ENCODE measurements at places on chromosomes 6 and 20. TPM values are rescaled to one million over a fixed set of nuclear protein-coding genes. Genes with fewer than 3 reads are reported as not detected.
A peak's percentile ranks its signal among the peaks of the same experiment; 100 is the strongest.

DNA sequence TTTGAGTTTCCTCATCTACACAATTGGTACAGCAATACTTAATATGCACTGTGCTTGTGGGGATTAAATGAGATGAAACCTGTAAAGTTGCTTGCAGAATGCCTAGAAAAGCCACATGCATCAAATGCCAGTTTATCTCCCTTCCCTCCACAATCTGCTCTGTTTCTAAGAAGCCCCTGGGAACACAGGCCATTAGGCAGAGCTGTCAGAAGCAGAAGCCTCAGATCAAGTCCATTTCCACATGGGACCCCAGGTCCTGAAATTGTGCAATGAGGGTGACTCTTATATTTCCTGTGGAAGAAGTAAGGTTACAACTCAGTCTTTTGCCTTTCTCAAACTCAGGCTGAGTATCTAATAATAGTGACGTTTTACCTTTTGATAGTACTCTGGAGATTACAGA lies 737.4 kb downstream of the KIF16B start:
- DNase-seq, result no peak

- no peak for DNase-seq
Observed at GRCh38 chr6:106084106-106084988, 1.8 kb upstream of the PRDM1 start.

- no peak for DNase-seq
Observed at GRCh38 chr6:125550892-125551291, 198.5 kb upstream of the HEY2 start.

GRCh38 chr20:57396984-57397692 lies 5.9 kb downstream of the RBM38 start:
- no peak for DNase-seq

- DNase-seq, result no peak
Observed at GRCh38 chr6:138145402-138145801, 16.3 kb upstream of the ARFGEF3 start.

- DNase-seq, result no peak
Observed at GRCh38 chr6:113187661-113188060, 669.5 kb upstream of the MARCKS start.

- DNase-seq, result no peak
Observed at GRCh38 chr6:41546475-41546865, 289 bp downstream of the FOXP4 start.

- no peak for DNase-seq
Observed at GRCh38 chr20:14780508-14780907, 443.1 kb upstream of the FLRT3 start.

DNA sequence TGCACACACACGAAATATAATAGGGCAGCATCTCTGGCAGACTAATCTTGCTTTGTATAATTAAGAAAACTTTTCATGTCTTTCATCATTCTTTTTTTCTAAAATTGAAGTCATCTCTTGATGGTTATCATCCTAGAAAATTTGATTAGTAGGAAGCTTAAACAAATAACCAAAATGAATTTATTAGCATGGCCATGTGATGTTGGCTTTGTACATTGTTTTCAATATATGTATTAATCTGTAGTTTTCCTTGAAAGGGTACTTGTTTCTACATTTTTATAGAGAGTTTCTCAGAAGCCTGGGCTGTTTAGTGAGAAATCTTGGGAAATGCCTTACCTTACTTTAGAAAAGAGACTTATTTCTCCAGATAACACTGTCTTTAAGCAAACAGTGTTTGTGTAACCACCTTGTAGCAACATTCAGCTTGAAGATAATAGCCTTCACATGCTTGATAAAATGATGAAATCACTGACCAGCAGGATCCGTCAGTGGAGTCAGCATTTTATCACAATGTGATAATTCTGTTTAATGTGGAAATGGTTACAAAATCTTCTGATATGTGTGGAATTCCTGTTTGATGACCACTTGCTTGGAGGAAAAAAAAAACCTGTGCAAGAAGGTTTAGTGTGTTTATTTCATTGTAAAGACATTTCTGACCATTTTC lies 147.8 kb downstream of the MACROD2 start:
- peak; percentile 57 for DNase-seq

- DNase-seq, result no peak
Observed at GRCh38 chr20:56420028-56420427, 8.0 kb downstream of the CASS4 start.

DNA sequence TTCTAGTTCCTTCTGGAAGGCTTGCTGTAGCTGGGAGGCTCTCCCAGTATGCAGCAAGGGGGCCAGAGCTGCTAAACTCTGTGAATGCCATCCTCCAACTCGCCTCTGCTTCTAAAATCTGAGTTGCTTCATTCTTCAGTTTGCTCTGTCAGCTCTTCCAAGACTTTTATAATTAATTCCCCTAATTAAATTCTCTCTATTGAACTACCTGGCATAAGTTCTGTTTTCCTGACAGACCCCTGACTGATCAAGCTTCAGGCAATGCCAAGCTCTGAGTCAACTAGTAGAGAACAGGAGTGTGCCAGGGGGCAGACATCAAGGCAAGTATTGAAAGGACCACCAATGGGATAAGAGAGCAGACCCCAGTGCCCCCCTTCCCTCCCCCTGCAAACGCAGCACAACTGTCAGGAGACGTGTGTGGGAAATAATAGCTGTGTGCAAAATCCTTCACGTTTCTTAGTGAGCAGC lies 109.3 kb upstream of the TAB2 start:
- no peak for DNase-seq

DNA sequence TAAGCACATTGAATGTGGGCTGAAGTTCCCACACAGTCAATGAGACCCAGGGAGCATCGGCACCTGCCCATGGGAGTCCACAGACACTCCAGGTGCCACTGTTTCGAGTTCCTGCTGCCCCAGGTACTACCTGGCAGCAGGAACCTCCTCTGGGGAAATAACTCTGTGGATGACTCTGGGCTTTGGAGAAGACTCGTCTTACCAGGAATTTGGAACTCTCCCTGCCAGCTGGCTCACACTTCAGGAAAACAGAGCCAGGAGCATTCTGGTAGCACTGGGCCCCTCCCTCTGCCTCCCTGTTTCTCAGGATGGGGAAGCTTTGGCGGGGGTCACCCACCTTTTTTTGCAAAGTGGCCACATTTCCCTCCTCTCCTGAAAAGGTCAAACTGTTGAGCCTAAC lies 69.5 kb upstream of the MC3R start:
- DNase-seq, result no peak

DNA sequence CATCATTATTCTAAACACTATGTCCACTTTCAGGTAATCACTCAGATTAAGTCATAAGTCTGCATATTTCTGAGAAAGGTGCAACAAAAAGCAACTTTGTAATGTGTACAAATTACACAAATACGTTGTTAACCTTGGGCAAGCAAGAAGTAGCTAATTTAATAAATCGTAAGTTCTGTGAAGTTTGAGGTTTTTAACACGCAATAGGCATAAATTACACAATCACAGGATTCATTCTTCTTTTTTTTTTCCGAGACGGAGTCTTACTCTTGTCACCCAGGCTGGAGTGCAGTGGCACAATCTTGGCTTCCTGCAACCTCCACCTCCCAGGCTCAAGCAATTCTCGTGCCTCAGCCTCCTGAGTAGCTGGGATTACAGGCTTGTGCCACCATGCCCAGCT lies 57.2 kb upstream of the F13A1 start:
- no peak for DNase-seq

- no peak for DNase-seq
Observed at GRCh38 chr6:108556866-108557493, 3.7 kb upstream of the FOXO3 start.

DNA sequence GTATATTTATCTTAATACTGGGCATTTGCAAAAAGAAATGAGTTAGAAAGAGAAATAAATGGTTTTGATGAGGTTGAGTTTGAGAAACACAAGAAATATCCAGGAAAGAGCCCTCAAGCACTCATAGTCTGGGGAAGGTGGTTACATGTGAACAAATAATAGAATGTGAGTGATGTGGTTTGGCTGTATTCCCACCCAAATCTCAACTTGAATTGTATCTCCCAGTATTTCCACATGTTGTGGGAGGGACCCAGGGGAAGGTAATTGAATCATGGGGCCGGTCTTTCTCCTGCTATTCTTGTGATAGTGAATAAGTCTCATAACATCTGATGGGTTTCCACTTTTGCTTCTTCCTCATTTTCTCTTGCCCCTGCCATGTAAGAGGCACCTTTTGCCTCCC lies 334.1 kb downstream of the COL12A1 start:
- DNase-seq, result no peak

DNA sequence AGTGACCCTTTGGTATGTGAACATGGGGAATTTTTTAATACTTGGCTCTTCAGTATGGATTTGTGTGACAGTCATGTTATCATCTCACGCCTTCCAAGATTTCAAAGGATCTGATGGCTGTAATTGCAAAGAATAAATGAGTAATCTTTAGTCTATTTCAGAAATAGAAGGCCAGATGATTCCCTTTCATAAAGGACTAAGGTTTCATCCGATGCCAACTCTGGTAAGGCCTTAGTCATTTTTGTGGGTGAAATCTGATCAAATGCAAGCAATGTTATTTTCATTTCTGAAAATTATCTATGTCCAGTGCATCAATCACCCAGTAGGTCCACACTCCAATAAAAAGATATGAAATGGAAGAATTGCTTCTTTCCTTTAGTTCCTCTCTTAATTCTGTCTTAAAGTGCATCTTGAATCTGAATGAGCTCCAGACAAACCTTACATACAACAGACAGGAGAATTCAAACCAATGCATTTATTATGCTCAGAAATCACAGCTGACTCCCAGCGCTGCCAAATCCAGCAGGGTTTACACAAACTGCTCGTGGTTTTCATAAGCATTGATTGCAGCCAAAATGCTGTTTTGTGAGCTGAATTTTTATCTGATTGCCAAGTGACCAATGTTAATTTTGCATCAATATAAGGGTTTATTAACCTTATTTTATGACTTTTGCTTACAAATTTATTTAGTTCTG lies 565.2 kb upstream of the MARCKS start:
- DNase-seq, result no peak

DNA sequence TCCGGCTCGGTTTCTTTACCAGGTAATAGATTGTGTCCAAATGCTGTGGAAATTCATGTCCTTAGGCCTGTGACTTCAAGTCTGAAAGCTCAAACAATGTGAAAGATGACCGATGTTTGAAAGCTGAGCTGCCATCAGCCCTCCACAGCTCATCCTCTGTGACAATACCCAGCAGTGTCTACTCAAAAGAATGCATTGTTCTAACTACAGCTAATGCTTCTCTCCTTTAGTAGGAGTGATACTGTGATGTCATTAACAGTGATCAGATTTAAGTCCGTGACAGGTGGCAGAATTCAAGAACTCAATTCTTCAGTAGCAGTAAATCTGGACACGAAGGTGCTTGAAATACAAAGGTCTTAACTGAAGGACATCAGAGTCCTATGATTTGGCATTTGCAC lies 97.3 kb downstream of the RCAN2 start:
- no peak for DNase-seq

- no peak for DNase-seq
Observed at GRCh38 chr20:36097337-36098151, 57.0 kb upstream of the EPB41L1 start.

DNA sequence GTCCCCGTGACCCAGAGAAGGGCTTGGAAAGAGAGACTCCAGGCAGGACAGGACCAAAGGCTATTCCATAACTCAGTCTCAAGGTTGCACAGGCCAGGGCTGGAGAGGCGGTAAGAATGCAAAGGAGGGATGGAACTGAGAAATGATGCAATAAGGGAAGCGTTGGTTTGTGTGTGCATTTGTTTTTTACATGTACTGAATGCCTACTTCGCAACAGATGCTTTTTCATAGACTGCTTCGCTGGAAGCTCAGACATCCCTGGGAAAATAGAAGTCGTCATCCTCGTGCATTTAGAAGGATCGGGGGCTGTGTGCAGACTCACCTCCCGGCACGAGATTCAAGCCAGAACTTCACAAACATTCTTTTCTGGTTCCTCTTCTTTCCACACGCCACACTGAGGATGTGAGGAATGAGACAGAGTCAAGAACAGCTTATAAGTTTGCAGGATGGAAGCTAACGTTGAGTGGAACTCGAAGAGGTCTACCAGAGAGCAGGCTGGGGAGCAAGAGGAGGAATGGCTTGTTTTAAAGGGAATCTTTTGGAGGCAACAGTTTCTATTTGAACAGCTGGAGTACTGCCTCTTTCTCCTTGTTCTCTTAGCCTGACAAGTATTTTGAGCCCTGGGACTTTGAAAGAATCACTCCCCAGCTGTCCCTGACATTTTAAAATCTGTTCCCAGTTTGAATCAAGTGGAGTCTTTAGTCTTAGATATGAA lies 19.3 kb upstream of the LY86 start:
- no peak for DNase-seq

GRCh38 chr6:147977851-147978465 lies 364.7 kb upstream of the SASH1 start:
- no peak for DNase-seq

GRCh38 chr6:129753422-129753821 lies 43.4 kb upstream of the ARHGAP18 start:
- DNase-seq, result no peak

- DNase-seq, result no peak
Observed at GRCh38 chr6:18893540-18894269, 506.6 kb downstream of the RNF144B start.

- no peak for DNase-seq
Observed at GRCh38 chr6:22666586-22666985, 97.2 kb downstream of the HDGFL1 start.

DNA sequence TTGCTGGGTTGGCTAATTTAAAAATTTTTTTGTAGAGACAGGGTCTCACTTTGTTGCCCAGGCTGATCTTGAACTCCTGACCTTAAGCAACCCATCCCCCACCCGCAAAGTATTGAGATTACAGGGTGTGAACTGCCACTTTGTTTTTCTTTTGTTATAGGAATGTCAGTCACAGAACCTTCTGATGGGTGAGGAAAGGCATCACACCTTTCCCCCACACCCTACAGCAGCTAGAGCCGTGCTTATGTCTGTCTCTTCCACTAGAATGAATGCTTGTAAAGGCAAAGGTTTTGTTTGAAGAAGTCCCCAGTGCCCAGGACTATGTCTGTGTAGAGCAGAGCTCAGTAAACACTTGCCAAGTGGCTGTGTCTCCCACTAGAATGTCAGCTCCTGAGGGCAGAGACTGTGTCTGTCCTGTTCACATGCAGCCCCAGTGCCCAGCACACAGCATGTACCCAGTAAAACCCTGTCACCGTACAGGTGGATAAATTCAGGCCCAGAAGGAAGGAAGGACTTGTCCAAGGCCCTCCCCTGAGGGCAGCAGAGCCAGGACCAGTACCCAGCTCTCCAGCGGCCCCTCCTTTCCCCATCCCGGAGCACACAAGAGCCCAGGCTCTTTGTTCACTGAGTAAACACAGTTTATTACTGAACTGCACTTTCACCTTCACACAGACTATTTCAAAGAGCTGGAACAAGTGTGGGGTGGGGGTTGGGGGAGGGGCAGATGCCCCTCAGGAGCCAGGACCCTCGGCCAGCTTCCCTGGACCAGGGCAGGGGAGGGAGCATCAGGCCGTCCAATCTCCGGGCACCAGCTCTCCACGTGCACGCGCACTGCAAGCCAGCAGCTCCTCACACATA lies 26.4 kb downstream of the COX4I2 start:
- no peak for DNase-seq

The CCN5 gene
- 8.1 TPM for total RNA-seq

The GRM1 gene
- total RNA-seq, result not detected

The ANGPT4 gene
- total RNA-seq, result not detected

The OR14J1 gene
- not detected for total RNA-seq

The WTAP gene
- 57.4 TPM for total RNA-seq

The TNFRSF6B gene
- 0.10 TPM for total RNA-seq

Data from NCI-H460 (cell line).